Renal pelvis (tissue), 12 donors: ENCODE measurements at places on chromosomes 3 and 15.

DNA sequence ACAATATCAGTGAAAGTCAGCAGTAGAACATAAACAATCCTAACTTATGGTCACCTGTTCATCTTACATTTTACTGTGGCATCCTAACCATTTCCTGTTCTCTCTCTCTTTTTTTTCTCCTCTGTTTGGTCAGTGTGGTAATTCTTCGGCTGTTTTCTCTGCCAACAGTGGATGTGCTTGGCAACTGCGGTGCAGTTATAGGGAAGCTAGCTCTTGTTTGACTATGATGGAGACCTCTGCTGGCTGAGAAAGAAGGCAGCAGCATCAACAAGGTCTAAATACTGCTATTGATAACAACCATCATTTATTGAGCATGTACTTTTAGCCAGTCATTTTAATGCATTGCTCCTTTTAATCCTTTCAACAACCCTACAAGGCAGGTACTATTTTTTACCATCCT, 723 bp upstream of the DRD3 start:
- DNase-seq, result no peak

GRCh38 chr3:97863031-97863430, 41.2 kb downstream of the CRYBG3 start:
- no peak for DNase-seq

DNA sequence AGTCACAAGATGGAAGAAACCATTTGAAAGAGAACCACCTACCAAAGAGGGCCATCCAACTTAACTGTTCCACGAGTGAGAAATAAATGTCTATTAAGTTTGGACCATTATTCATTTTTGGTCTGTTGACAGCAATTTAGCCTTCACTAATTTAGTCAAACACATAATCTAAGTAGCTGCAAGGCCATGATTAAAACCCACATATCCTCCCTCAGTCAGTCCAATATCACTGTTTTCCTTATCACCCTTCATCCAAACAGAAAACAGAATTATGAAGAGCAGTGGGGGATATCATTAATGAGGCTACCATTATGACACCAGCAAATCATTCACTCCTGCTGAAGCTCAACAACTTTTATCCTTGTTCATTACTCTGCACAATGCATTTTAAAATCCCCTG, 52.0 kb downstream of the PIK3CB start:
- no peak for DNase-seq

DNA sequence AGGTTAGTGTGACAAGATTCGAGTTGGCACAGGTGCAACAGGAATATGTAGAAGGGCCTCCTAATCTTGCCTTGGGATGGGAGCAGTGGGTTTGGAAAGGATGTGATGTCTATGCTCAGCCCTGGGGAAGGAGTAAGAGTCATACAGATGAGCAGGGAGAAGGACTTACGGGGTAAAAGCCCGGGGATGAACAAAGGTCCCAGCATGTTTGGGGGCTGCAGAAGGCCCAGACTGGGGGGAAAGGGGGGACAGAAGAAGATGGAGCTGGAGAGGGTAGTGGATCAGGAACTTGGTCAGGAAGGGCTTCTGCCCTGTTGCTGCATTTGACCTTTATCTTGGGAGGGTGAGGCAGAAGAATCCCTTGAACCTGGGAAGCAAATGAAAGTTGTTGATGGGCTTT, 240.1 kb upstream of the ST8SIA2 start:
- no peak for DNase-seq

DNA sequence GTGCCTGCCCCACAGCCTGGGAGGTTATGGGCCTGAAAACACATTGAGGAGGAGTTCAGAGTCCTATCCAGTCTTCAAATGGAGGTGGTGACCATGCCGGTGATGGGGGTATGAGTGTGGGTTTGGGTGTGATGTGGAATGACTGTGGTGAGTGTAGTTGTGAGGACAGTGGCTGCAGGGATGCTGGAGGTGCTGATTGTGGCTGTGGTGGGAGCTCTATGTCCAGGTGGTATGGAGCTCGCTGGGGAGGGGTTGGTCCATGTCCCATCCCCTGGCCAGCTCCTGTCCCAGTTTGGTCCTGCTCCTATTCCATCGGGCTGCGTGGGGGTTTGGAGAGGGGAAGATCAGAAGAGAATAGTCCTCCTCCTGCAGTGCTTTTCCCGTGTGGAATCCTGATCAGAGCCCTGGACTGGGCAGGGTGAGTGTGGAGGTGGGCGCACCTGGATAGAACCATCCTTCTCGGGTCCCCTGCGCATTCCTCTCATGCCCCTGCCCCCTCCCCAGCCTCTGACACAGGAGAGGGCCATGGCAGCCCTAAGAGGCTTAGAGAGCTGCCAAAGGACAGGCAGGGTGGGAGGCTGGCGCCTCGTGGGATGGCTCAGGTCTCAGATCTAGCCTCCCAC, 23.0 kb upstream of the GOLGA6C start:
- no peak for DNase-seq
